ENCODE measurements at places on chromosomes 2 and 18. TPM values are rescaled to one million over a fixed set of nuclear protein-coding genes. Genes with fewer than 3 reads are reported as not detected.

The GAL3ST2 gene
- 0.31 TPM for total RNA-seq

The FAM228A gene
- not detected for total RNA-seq

The ALPG gene
- not detected for total RNA-seq

The FRZB gene
- not detected for total RNA-seq

The METTL4 gene
- 19.3 TPM for total RNA-seq

The VIT gene
- not detected for total RNA-seq

The CNGA3 gene
- total RNA-seq = not detected

The FOXD4L1 gene
- 0.20 TPM for total RNA-seq

The LOXHD1 gene
- not detected for total RNA-seq

The RBFA gene
- total RNA-seq = 28.8 TPM

The FMNL2 gene
- 0.27 TPM for total RNA-seq
